ENCODE measurements at places on chromosomes 13 and 19.
A peak's percentile ranks its signal among the peaks of the same experiment; 100 is the strongest.

- DNase-seq = no peak
Measured at GRCh38 chr19:6233827-6234511, 45.8 kb downstream of the MLLT1 start.

- DNase-seq = no peak
Measured at GRCh38 chr19:31983647-31984046, 361.8 kb upstream of the ZNF507 start.

DNA sequence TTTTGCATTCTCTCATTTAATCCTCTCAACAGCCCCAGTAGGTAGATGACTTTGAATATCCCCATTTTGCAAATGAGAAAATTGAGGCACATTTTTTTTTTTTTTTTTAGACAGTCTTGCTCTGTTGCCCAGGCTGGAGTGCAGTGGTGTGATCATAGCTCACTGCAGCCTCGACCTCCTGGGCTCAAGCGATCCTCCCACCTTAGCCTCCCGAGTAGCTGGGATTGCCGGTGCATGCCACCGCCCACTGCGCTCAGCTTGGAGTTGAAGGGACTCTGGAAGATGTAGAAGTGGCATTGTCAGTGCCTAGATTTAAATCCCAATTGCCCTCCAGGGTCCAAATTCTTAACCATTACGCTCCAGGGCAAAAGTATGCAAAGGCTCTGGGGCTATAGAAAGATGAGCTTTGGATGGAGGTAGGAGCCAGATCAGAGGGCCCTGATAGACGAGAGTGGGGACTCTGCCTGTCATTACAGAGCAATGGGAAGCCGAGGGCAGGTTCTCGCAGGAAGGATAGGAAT is 813 bp upstream of the MCOLN1 start:
- no peak for DNase-seq

DNA sequence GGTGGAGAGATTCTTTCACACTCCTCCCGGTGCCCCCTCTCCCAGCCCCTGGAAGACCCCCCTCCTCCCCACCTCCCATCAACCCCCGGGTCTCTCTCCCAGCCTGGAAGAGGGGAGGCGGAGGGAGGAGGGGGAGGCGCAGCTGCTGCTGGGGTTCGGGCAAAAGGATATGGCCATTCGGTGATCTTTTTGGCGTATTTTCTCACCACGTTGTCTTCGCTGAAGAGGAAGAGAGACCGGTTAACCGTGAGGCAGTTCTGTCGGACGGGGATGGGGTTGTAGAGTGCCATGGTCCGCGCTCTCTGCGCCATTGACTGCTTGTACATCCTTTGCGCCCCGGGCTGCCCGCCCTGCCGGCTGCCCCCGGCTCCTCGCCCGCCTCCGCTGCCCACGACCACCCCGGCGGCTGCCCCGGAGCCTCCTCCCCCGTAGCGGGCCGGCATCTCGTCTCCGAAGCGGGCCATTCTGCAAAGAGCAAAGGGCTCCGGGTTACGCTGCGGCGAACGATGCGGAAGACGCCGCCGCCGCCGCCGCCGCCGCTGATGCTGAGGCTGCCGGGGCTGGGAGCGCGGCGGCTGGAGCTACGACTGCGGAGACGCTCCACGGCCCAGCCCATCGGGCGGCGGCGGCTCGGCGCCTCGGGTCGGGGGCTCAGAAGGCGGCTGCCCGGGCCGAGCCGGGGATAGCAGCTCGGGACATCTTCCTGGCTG is 363 bp downstream of the CACNA1A start:
- peak; percentile 27 for DNase-seq

DNA sequence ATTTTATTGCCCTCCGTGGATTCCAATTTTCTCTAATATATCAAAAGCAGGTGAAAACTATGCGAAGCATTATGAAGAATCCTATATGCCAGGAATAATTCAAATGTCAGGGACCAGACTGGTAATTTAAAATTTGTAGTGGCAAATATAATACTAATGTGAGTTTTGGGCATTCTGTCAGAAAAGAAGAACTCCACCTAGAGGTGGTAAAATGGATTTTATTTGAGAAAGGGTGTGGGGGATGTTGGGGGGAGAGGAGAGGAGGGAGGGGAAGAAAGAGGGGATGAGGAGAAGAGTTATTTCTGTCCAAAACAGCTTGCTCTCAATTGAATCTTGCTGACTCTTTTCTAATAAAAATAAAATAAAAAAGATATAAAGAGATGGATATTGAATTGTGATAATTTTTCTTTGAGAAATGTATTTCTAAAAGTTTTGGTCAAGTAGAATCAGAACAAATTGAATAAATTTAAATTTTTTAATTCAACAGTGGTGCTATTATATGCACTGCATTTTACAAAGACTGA is 929.3 kb upstream of the SLITRK5 start:
- no peak for DNase-seq

DNA sequence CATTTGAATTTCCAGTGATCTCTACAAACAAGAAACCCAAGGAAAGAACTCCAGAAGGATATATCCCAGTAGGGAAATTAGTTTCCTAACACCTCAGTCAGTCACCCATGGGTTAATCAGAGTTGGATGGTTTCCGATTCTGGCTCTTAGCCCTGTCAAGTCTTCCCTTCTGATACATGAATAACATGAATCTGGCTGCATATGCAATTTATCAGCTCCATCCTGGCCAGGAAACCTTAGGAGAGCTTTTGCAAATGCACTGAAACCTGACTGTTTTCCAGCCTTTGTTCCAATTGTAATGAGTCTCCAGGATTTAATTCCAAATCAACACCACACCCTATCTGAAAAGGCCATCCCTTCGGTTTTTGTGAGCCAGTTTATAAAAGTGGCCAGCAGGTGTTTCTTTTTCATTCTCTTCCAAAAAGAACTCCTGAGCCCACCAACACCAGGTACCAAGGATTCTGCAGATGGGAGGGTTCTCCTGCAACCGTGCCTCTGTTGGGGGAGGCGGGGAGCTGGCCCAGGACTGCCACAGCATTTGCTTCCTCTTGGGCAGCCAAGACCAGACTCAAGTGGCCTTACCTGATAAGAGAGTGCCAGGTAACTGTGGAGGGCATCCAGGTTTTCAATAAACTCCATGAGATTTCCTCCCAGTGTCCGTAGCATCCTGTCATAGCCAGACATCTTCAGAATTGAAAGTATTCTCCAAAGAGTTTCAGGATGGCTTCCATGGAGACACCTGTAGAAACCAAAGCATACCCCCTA is 77.5 kb downstream of the C13orf42 start:
- DNase-seq = no peak

DNA sequence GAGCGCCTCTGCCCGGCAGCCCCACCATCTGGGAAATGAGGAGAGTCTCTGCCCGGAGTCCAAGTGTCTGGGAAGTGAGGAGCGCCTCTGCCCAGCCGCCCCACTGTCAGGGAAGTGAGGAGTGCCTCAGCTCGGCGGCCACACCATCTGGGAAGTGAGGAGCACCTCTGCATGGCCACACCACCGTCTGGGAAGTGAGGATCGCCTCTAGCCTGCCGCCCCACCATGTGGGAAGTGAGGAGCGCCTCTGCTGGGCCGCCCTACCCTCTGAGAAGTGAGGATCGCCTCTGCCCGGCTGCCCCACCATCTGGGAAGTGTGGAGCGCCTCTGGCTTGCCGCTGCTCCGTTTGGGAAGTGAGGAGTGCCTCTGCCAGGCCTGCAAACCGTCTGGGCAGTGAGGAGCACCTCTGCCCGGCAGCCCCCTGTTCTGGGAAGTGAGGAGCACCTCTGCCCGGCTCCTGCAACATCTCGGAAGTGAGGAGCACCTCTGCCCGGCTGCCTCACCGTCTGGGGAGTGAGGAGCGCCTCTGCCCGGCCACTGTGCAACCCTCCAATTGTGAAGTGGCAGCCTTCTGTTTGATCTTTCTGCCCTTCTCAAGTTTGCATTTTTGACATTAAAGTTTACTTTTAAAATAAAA is 60.8 kb upstream of the CEACAM21 start:
- DNase-seq = no peak

- no peak for DNase-seq
Measured at GRCh38 chr13:112782429-112783010, 92.7 kb downstream of the ATP11A start.

- DNase-seq = peak; percentile 91
Measured at GRCh38 chr13:32427852-32428580, at the start of gene N4BP2L1. N4BP2L1 (minus strand) TSS chr13:32428130; CDS start chr13:32428082, 48 bp downstream.

DNA sequence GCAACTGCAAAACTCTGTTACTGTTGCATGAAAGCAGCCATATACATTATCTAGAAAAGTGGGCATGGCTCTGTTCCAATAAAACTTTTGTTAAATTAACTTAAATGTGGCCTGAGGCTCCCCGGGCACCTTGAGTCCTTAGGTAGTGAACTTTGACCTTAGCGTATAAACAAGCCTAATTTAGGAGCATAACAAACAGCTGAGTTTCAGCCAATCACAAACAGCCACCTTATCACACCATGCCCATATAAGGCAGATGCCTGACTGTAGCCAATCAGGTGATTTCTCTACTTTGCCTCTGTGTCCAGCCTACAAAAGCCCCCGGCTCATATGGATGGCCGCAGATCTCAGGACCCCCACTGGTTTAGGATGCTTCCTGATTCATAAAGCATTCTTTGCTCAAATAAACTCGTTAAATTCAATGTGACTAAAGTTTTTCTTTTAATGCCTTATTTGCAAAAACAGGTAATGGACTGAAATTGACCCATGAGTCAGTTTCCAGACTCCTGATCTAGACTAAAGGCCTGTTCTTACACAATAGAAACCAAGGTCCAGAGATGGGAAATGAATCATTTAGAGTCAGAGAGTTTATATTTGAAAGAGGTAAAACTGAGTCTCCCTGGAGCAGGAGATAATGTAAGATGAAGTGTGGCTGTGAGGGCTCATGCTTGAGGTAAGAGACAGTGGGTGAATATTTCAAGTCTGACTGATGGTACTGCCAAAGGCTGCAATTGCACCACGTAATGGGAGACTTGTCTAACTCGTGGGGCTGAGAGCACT is 130.2 kb downstream of the FGF9 start:
- no peak for DNase-seq

GRCh38 chr19:1469255-1470054 is 9.6 kb downstream of the C19orf25 start:
- peak; percentile 50 for DNase-seq

DNA sequence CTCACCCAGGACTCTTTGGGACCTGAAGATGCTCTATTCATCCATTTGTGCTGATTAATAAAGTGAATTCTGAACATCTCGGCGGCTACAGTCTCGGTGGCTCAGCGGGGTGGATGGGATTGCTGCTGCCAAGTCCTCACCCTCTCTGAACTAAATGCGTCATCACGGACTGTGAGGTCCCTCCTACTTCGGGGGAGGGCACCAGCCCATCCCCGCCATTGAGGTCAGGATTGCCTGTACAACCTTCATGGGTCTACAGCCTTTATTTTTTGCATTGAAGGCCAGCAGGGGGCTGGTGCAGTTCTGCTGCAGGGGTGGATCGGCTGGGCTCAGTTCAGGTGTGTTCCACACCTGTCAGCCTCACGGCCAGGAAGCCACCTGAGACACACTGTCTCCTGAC is 181.8 kb downstream of the COL4A1 start:
- DNase-seq = no peak

- peak; percentile 95 for DNase-seq
Measured at GRCh38 chr19:46856062-46857022, 4.5 kb upstream of the ARHGAP35 start.

- no peak for DNase-seq
Measured at GRCh38 chr19:277131-277530, 14.1 kb downstream of the PLPP2 start.

GRCh38 chr19:56746367-56746766 is 74.8 kb upstream of the ZNF835 start:
- no peak for DNase-seq

- DNase-seq = no peak
Measured at GRCh38 chr19:5345895-5346386, 5.3 kb upstream of the PTPRS start.

GRCh38 chr19:56097776-56098175 is 23.3 kb downstream of the ZNF787 start:
- no peak for DNase-seq

GRCh38 chr13:43664700-43665191 is 122.0 kb downstream of the ENOX1 start:
- DNase-seq = peak; percentile 40

DNA sequence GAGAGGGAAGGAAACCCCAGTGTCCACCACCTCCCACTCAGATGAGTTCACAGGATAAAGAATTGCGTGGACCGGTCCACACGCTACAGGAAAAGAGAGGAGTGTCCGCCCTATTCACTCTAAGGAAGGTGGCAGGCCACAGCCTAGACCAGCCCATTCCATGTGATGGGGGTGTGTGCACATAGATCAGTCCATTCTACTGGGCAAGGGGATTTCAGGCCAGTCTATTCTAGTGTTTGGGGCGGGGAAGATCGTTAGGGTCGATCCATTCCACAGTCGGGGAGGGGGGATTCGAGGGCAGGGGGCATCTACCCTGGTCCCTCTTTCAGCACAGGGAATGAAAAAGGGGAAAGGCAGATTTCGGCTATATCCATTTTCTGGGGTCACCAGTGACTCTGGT is 7.8 kb downstream of the FIZ1 start:
- no peak for DNase-seq

GRCh38 chr13:73401769-73402168 is 343.0 kb downstream of the KLF5 start:
- no peak for DNase-seq

GRCh38 chr19:35120492-35120891 is 4.9 kb downstream of the FXYD3 start:
- no peak for DNase-seq

GRCh38 chr13:73998631-73999030 is 135.6 kb downstream of the KLF12 start:
- no peak for DNase-seq

DNA sequence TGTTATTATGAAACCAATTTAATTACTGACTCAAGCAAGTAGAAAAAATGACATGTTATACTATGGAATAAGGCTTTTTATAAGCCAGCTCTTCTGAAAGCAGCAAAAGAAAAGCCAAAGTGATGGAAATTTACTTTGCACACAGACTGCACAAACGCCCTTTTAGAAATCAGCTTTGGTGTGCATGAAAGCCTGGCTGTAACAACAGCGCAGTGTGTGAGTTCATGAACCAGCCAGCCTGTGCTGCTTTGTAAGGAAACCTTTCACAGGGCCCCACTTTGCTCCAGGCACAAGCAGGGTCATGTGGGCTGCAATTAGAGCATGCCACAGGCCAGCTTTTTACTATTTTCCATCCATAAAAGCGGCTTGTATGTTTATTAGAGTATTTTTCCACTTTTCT is 13.6 kb upstream of the IFT88 start:
- no peak for DNase-seq

DNA sequence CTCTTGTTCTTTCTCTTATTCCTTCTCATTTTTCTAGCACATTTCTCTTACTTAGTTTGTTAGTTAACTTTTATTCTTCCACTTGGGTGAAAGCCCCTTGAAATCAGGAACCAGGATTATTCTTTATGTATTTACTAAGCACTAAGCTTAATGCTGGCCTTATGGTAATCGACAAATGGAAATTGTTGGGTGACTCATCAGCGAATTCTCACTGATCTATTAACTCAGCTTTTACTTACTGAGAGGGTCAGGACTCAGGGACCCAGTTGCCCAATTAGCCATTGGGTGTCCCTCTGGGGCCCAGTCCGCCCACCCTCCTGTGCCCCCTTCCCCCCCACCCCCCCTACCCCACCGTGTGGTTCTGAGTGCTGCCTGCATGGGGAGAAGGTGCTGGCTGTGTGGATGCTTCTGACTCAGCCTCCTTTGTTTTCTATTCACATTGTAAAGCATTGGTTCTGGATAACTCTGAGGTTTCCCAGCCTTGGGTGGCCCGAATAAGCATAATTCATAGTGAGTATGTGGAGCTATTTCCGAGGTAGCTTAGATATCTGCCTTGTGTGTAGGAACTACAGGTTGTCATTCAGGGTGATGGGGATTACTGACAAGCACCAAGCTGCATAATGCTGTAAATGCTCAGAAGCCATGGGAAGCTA is 240.9 kb downstream of the FGF9 start:
- DNase-seq = no peak

GRCh38 chr19:30679789-30680188 is 307.6 kb downstream of the ZNF536 start:
- no peak for DNase-seq

- no peak for DNase-seq
Measured at GRCh38 chr19:18265582-18265981, 8.7 kb downstream of the IQCN start.

Data from activated naive CD4-positive, alpha-beta T cell treated with anti-CD3 and anti-CD28 coated beads, Interleukin-2, amount 10 ng/mL, durations not matched to agents 7 days and 5 days (primary cell).